Uterus (tissue), 4 donors: ENCODE measurements at places on chromosomes 1 and 21. TPM values are rescaled to one million over a fixed set of nuclear protein-coding genes. Genes with fewer than 3 reads are reported as not detected.

DNA sequence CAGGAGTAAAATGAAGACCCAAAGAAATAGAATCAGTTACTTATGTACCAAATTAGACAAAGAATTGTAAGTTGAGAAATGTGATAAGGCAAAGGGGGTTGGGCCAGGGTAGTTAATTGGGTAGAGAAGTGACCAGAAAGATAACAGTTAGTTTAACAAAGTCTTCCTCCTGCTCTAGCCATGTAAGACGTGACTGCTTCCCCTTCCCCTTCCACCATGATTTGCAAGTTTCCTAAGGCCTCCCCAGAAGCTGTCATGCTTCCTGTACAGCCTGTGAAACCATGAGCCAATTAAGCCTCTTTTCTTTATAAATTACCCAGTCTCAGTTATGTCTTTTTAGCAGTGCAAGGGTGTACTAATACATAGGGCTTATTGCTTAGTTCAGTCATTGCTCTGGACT is 142.0 kb upstream of the PDE4B start:
- H3K36me3 ChIP-seq = no peaks in the 10 kb centered on the region
- DNase-seq = no peak
- H3K27ac ChIP-seq = no peak overlapping the region

GRCh38 chr1:117636637-117637425 is 31.0 kb downstream of the TENT5C start:
- no peak for DNase-seq
- H3K27me3 ChIP-seq = no peaks in the 10 kb centered on the region

DNA sequence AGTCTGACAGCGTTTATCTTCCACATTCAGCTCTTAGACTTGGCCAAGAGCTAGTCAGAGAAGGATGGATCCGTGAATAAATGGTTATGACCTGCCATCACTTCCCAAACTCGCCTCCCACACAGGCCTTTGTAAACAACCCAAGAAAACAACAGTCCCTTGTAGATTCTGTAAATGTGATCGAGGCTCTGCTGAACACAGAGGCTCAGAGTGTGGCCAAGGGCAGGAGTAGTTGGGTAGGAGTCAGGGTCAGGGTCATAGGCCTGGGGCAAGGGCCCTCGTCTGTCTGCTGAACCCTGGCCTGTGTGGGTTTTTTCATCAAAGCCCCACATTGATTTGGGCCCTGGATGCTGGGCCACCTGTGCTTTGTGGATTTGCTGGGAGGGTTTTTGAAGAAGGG is 32.7 kb downstream of the NCMAP start:
- no peaks in the 10 kb centered on the region for H3K4me1 ChIP-seq
- H3K27ac ChIP-seq = no peak overlapping the region
- no peak for DNase-seq
- H3K36me3 ChIP-seq = no peaks in the 10 kb centered on the region
- H3K27me3 ChIP-seq = no peaks in the 10 kb centered on the region
- no peak overlapping the region for H3K4me3 ChIP-seq

DNA sequence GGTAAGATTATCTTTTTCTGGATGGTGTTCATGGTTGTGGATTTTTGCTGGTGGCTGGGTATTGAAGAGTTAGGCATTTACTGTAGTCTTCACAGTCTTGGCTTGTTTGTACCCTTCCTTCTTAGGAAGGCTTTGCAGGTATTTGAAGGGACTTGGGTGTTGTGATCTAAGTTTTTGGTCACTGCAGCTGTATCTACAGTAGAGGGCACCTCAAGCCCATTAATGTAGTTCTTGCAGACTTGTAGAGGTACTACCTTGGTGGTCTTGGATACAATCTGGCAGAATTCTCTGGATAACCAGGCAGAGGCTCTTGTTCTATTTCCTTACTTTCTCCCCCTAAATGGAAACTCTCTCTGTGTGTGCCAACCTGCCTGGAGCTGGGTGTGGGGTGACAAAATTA is 155.8 kb upstream of the BRINP3 start:
- H3K27me3 ChIP-seq = no peaks in the 10 kb centered on the region
- H3K27ac ChIP-seq = no peak overlapping the region
- DNase-seq = no peak
- no peaks in the 10 kb centered on the region for H3K4me1 ChIP-seq
- no peak overlapping the region for H3K4me3 ChIP-seq

DNA sequence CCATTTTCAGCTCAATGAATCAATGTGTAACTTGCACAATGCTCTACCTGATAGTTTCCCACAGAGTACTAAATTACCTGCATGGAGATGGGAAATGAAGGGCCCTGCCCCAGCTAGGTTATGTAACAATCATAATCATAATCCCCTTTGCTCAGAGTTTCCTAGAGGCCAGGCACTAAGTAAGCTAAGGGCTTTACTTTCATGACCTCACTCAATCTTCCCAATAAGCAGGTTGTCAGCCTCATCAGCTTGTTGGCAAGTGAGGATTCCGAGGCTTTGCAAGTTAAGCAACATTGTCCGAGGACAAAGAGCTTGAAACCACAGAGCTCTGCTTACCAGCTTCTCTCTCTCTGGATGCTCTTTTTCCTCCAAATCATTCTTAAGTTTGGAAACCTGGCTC is 64.1 kb upstream of the NTPCR start:
- no peak for DNase-seq
- no peak overlapping the region for H3K4me3 ChIP-seq
- no peaks in the 10 kb centered on the region for H3K36me3 ChIP-seq
- H3K27me3 ChIP-seq = no peaks in the 10 kb centered on the region

DNA sequence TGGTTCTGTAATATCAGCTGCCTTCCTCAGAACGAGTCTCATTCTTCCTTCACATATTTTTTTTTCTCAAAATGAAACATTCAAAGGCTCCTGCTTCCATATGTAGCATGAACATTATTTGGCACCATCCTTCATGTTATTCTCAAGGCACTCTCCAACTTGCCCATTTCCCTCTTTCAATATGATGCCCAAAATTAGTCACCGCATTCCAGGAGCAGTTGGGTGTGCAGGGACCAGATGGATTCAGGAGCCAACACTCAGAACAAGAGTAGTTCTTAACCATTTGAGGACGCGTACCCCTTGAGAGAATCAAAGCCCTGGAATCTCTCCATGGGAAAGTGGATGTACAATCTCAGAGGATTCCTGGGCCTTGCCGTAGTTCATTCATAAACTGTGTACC is 50.3 kb downstream of the KCNK1 start:
- no peak for DNase-seq
- H3K27ac ChIP-seq = no peak overlapping the region
- no peaks in the 10 kb centered on the region for H3K4me1 ChIP-seq
- H3K4me3 ChIP-seq = no peak overlapping the region
- no peaks in the 10 kb centered on the region for H3K27me3 ChIP-seq
- no peaks in the 10 kb centered on the region for H3K36me3 ChIP-seq

DNA sequence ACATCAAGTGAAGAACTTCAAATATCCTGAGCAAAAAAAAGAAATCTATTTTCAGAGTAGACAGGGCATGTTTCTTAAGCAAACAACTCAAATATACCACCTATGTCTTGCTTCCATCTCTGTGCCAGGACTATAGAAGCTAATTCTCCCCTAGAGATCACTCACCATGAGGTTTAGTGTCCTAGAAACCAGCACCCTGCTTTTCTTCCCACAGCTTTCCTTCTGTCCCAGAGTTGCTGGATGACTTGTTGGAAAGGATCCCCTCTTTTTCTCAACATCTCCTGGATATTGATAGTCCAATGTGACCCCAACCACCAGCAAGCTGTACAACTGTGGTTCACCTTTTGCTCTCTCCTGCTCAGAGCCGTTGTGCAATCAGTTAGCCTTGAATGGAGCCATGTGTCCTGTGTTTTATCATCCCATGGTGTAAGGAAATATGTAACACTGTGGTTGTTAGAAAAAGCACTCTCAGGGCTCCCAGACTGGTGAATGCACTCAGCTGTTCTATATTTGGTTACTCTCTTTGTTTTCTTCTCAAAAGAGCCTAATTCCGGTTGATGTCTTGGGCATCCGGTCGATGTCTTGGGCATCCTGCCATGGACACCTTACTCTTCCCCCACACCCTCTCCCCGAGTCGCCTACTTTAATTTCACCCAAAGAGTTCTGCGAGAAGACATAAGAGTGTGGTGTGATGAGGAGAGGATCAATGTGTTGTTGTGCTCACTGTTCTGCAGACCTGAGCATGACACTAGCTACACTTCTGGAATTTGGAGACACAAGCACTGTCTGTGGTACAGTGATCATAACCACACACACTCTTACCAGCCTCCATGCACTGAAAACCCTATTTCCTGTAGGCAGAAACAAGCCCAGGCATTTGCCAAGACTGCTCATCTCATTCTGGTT is 1.7 kb downstream of the TNFSF4 start:
- no peaks in the 10 kb centered on the region for H3K36me3 ChIP-seq
- H3K4me1 ChIP-seq = no peaks in the 10 kb centered on the region
- peak; percentile 18 for DNase-seq
- no peak overlapping the region for H3K4me3 ChIP-seq

- no peak for DNase-seq
- no peak overlapping the region for H3K4me3 ChIP-seq
- H3K4me1 ChIP-seq = no peaks in the 10 kb centered on the region
- H3K36me3 ChIP-seq = no peaks in the 10 kb centered on the region
- no peaks in the 10 kb centered on the region for H3K27me3 ChIP-seq
Measured at GRCh38 chr1:237670302-237670701, 220.4 kb downstream of the ZP4 start.

The FCN3 gene
- 4.7 TPM for total RNA-seq

- no peak overlapping the region for H3K27ac ChIP-seq
- H3K4me1 ChIP-seq = no peaks in the 10 kb centered on the region
- H3K27me3 ChIP-seq = no peaks in the 10 kb centered on the region
- DNase-seq = no peak
- no peak overlapping the region for H3K4me3 ChIP-seq
Measured at GRCh38 chr1:181541458-181541857, 58.1 kb downstream of the CACNA1E start.

DNA sequence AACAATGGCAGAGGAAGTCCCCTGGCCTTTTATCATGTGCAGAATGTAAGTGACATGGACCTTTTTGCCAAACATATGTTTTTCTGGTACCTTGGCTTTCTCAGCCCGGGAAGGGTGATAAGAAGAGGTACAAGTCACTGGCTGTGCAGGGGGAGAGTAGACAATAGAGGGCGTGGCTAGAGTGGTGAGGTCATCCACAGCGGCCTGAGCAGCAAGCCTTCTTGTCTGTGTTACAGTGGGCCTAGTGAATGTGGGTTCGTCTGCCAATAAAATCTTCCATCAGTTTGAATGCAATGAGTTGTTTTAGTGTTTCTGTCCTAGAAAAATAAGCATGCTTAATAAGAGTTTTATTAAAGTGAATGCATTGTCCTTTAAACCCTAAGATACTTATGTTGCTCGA is 59.0 kb upstream of the PGD start:
- H3K27me3 ChIP-seq = no peaks in the 10 kb centered on the region
- no peak overlapping the region for H3K4me3 ChIP-seq
- no peak overlapping the region for H3K27ac ChIP-seq
- no peaks in the 10 kb centered on the region for H3K4me1 ChIP-seq
- peak; percentile 24 for DNase-seq

DNA sequence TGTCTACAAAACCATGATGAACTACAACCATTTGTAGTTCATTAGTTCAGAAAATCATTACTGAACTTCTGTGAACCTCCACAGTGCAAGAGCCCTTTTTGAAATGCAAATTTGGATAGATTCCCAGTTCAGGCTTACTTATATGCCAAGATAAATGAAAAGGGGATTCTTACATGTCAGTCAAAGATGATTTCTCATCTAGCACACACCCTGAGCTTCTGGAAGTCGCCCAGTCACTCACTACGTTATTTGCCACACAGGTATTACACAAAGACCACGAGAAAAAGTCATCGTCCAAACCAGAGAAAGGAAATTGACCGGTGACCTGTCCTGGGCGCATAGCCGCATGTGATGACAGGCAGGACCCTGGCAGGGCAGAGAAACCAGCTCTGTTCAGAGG is 41.8 kb downstream of the ETS2 start:
- no peak for DNase-seq
- no peak overlapping the region for H3K27ac ChIP-seq
- no peak overlapping the region for H3K4me3 ChIP-seq
- no peaks in the 10 kb centered on the region for H3K27me3 ChIP-seq
- no peaks in the 10 kb centered on the region for H3K4me1 ChIP-seq

- no peaks in the 10 kb centered on the region for H3K4me1 ChIP-seq
- no peak for DNase-seq
- no peaks in the 10 kb centered on the region for H3K36me3 ChIP-seq
- H3K27ac ChIP-seq = no peak overlapping the region
- no peak overlapping the region for H3K4me3 ChIP-seq
Measured at GRCh38 chr1:57278558-57278957, 145.3 kb downstream of the DAB1 start.

- H3K4me1 ChIP-seq = no peaks in the 10 kb centered on the region
- H3K36me3 ChIP-seq = no peaks in the 10 kb centered on the region
- no peak for DNase-seq
- no peak overlapping the region for H3K4me3 ChIP-seq
- H3K27ac ChIP-seq = no peak overlapping the region
- no peaks in the 10 kb centered on the region for H3K27me3 ChIP-seq
Measured at GRCh38 chr1:54311506-54311905, 94.7 kb downstream of the SSBP3 start.

The AIM2 gene
- not detected for total RNA-seq
